Muscle of arm (tissue), 14 donors: ENCODE measurements at places on chromosomes 5 and 9.

DNA sequence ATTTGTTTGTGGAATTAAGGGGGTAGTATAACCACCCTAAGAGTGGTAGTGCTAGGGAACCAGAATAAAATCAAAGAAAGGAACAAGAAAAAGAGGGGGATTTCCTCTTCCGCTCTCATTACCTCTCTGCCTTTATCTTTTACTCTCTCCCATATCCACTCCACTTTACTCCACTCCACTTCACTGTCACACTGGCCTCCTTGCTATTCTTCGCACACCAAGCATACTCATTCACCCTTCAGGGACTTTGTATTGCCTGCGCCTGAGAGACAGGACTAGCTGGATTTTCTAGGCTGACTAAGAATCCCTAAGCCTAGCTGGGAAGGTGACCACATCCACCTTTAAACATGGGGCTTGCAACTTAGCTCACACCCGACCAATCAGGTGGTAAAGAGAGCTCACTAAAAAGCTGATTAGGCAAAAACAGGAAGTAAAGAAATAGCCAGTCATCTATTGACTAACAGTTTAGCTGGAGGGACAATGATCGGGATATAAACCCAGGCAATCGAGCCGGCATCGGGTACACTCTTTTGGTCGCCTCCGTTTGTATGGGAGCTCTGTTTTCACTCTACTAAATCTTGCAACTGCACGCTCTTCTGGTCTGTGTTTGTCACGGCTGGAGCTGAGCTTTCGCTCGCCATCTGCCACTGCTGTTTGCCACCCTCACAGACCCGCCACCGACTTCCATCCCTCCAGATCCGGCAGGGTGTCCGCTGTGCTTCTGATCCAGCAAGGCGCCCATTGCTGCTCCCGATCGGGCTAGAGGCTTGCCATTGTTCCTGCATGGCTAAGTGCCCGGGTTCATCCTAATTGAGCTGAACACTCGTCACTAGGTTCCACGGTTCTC lies 121.8 kb downstream of the FAM170A start:
- DNase-seq, result no peak

DNA sequence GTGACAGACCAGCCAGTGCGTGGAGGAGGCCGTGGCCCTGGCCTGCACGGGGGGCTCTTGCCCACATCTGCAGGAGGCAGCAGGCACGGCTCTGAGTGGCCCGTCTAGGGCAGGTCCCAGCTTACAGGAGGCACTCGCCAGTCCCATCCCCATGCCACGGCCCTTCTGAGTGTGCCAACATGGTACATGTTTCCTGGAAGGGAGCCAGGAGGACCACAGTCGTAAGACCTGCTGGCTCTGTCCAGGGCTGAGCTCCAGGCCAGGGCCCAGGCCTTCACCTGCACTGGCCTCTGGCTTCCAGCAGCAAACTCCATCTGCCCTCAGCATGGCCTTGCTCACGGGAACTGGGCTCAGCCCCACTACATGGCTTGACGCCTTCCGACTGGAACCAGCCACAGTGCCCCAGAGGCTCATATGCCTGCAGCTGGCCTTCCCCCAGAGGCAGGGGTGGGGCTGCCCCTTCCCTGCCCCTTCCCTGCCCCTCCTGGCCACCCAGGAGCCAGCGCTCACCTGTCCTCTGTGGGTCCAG lies 3.8 kb downstream of the NKD2 start:
- DNase-seq, result no peak

- DNase-seq, result no peak
Observed at GRCh38 chr5:3376611-3377010, 219.0 kb upstream of the IRX1 start.

DNA sequence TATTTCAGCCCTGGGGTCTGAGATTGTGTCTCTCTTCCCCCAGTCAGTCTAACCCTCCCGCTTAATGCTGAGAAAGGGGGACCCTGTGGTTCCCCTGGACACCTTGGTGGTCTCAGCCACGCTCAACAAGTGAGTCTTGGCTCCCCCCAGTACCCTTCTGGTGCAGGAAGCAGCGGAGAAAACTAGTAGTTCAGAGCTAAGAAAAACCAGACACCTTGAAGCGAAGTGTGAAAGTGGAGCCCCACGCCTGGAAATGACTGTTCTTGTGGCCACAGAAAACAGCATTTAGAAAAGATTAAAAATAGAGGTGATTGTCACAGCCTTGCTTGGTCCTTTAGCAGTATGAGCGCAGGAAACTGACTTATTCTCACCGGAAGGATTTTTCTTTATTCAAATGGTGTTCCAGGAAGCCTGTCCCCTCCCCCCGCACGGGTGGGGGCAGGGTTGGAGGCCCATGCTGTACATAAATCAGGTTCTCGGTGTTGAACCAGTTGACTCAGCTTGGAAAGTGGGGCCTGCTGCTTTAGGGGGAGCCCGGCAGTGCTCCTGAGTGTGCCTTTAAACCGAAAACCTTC lies 8.1 kb downstream of the ARPC5L start:
- no peak for DNase-seq

GRCh38 chr9:98607787-98608186 lies 100.9 kb downstream of the GABBR2 start:
- DNase-seq, result no peak
